ENCODE measurements at places on chromosomes 2 and 18.

DNA sequence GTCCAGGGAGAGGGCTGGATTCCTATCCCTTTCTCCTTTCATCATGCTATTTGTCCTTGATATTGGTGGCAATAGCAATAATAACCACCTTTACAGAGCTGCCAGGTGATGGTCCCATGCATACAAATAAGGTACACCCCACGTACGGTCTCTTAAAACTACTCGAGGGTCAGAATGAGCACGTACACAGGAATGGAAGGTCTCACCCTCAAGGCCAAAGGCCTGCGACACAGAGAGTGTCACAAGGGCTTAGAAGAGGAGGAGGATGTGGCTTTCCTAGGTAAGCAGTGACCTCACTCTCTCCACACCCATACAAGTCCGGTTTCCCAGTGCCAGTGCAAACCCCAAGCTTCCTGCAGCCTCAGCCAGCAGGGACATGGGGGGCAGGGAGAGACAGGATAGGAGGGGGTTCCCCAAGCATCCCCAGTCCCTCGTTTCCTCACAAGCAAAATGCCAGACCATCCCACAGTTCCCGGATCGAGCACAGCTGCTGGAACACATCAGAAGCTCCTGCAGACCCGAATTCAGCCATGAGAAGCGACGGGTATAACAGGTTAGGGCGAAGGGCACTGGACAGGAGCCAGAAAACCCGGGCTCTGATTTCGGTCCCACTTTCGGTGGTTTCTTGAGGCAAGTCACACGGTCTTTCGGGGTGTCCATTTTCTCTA is 49.2 kb downstream of the PLB1 start:
- no peak for DNase-seq

DNA sequence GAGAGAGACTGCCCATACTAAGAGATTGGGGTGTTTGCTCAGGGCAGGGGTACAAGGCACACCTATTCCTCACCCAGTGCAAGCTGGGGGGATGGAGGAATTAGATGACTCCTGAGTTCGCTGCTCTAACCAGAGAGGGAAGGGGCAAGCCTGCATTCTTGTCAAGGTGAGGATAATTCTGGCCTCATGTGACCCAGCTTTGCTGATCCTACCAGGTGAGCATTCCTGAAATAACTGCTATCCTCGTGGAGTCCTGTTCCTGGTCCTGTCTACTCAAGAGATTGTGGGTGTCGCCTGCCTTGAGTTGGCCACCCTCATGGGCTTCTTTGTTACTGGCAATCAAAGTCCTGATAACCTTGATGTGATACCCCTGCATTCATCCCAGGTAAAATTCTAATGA is 206.0 kb downstream of the SPP2 start:
- no peak for DNase-seq

- no peak for DNase-seq
These were observed 386.3 kb downstream of the CTNNA2 start for GRCh38 chr2:79899196-79899595.

DNA sequence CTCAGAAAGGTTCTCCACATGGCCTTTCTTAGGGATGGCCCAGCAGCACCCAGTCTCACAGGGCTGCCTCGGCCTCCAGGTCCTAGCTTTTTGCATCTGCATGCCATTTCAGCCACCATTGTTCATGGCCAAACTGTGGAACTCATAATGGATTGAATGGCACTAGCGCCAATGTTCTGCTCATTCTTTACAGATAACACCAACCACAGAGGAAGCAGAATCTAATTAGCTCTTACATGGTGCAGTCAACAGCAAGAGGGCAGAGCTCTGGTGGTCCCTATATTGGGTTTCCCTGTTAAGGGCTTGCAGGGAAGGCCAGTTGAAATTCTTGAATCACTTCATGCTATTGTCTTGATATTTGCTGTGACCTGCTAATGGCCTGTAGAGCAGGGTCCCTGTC is 45.6 kb downstream of the ARL4C start:
- no peak for DNase-seq

GRCh38 chr2:70817284-70817954 is 3.0 kb downstream of the CLEC4F start:
- no peak for DNase-seq

GRCh38 chr2:84838434-84839145 is 42.3 kb downstream of the TRABD2A start:
- DNase-seq, result no peak

DNA sequence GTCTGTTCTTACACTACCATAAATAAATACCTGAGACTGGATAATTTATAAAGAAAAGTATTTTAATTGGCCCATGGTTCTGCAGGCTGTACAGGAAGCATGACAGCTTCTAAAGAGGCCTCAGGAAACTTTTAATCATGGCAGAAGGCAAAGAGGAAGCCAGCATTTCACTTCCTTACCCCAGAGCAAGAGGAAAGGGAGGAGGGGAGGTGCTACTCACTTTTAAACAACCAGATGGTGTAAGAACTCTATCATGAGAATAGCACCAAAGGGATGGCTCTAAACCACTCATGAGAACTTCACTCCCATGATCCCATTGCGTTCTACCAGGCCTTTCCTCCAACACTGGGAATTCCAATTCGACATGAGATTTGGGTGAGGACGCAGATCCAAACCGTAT is 344.4 kb upstream of the SLC39A10 start:
- no peak for DNase-seq

- DNase-seq, result no peak
These were observed 166.7 kb upstream of the ZEB2 start for GRCh38 chr2:144686518-144687215.

- DNase-seq, result no peak
These were observed at the start of gene HOXD10 for GRCh38 chr2:176115883-176116813. Gene HOXD10, plus strand, starts transcription at chr2:176116778. Its CDS starts 56 bp downstream, at chr2:176116834.

GRCh38 chr2:62529758-62530157 is 23.8 kb upstream of the TMEM17 start:
- DNase-seq, result no peak

- no peak for DNase-seq
These were observed 495.6 kb downstream of the TMX3 start for GRCh38 chr18:68219274-68219673.

DNA sequence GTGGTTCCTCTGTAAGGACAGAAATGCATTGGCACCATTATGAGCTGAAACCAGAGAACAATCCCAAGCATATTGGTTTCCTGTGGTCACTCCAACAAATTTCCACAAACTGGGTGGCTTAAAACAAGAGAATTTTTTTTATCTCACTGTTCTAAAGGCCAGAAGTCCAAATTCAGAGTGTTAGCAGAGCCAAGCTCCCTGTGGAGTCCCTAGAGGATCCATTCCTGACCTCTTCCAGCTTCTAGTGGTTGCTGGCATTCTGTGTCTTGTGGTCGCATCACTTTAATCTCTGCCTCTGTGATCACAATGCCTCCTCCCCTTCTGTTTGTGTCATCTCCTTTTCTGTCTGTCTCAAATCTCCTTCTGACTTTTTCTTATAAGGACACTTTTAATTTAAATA is 380.3 kb downstream of the NYAP2 start:
- no peak for DNase-seq

GRCh38 chr2:236550701-236551465 is 18.7 kb upstream of the ACKR3 start:
- no peak for DNase-seq

DNA sequence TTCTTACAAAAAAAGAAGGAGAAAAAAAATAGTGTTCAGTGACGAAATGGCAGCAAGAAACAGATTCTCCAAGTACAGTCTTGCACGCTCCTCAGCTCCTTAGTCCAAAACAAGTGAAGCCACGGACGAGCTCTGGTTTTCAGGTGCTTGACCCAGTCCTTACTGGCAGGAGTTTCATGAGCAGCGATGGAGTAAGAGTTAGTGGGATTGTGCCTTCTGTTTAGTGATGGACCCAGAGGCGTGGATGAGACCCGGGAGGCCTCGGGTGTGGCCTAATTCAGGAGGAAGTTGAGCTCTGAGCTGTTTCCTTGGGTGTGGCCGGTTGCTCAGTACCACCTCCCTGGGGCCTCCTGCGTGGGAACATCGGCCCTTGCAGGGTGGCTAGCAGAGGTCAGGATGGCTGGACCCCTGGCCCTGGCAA is 52.0 kb downstream of the KIF5C start:
- no peak for DNase-seq

DNA sequence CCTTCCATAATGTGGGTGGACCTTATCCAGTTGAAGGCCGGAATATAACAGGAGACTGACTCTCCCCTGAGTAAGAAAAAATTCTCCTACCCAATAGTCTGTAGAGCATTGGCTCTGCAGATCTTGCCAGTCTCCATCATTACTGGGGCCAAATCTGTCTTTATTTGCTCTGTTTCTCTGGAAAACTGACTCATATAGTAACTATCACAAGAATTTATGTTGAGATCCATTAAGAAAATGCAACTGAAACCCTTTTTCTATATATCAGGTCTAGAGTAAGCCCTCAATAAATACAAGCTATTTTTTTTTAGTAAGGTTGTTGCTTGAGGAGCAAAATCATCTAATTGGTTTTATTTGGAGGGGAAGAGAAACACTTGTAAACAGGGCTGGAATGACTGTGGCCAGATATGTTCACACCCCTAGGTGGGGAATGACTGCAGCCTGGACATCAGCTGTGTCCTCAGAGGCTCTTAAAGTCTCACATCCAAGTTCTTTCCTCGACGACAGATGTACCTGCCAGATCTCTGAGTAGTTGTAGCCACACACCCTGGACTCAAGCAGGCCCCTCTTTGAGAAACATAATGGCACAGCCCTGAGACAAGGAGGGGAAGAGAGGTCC is 339.7 kb downstream of the TNS1 start:
- no peak for DNase-seq

DNA sequence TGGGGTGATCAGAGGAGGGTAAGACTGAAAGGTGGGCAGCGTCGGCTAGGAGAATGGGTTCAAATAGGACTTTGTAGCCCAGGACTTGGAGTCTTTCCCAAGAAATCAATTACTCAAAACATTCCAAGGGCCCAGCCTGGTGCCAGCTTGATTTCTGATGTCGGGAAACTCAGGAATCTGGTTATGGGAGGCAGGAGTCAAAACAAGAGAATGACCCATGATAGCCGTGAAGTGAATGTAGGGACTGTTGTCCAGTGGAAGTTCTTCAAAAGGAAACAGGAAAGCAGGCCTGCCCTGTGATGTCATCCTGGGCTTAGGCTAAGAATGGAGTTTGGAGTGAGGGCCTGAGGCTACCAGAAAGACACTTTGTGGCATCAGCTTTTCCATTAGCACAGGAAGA is 67.4 kb upstream of the SLC14A2 start:
- DNase-seq, result no peak

- DNase-seq, result no peak
These were observed 160.1 kb downstream of the PARD3B start for GRCh38 chr2:204705243-204705932.

DNA sequence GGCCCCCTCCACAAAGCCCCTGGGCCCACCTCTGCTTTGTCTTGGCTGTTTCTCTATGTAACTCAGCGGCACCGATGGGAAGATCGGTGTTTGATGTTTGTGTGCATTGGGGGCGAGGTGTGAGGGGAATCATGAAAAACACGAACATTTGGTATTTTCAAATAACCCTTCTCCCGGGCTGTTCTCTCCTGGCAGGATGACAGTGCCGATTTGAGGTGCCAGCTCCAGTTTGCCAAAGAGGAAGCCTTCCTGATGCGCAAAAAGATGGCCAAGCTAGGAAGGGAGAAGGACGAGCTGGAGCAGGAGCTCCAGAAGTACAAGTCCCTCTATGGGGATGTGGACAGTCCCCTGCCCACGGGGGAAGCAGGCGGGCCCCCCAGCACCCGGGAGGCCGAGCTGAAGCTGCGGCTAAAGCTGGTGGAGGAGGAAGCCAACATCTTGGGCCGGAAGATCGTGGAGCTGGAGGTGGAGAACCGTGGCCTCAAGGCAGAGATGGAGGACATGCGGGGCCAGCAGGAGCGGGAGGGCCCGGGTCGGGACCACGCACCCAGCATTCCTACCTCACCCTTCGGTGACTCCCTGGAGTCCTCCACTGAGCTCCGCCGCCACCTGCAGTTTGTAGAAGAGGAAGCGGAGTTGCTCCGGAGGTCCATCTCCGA is 78.1 kb downstream of the MTCL1 start:
- DNase-seq, result no peak

DNA sequence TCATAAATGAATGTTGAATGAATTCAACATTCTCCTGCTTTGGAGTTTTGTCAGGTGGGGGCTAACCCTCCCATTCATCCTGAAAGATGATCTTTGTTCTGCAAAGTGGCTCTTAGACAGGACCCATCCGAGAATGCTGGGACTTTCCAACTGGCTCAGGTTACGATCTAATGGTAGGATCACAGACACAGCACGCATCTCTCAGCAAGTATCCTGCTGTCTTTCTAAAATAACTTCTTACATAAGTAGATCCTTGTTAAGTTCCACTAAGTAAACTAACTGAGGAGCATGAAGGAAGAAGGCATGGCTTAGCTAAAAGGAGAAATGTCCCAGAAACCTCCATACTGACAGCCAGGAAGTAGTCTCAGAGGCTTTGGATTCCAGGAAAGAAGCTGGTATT is 23.7 kb downstream of the CYP27A1 start:
- peak; percentile 37 for DNase-seq

DNA sequence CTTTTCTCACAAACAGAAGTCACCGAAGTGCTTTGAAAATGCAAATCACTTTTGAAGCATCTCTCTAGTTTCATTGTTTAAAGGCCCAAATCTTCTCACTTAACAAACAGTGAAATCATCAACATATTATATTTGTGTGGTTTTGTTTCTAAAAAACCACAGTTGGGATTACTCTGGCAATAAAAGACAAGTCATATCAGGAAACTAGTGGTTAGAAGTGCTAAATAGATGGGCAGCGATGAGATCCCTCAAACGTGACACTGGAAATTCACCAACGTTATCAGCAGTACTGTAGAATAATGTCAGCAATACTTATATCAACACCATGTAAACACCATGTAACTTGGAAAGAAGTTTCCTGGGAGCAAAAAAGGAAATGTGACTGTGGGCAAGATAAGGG is 893.5 kb downstream of the SUCLG1 start:
- DNase-seq, result no peak

DNA sequence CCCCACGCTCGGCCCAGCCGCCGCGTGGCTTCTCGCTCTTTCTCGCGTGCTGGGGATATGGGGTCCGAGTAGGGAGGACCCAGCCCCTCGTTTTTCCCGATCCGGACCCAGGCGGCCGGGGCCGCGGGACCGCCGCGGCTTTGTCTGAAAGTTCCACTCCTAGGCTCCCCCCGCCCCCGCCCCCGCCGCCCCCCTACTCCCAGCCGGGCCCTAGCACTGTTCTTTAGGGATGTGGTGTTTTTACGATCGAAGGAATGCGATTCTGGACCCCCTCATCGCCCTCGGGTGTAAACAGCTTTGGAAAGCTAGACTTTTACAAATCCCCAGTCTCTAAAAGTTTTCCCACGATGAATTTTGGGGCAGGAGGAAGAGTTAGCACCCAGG is 819 bp downstream of the TGIF1 start:
- no peak for DNase-seq

DNA sequence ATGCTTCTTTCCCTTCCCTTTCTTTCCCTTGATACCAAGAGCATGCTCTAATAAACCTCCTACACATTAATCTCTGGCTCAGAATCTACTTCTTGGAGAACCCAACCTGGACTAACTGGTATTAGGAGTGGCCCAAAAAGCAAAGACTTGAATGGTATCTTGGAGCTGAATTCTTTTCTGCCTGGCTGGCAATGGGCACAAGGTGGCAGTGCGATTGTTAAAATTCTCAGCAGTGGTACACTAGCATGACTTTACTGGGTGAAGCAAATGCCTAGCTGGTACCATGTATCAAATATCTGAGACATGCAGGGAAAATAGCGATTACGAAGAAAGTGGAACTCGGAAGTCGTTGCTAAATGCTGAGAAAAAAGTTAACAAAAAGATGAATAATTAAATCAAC is 376.1 kb downstream of the XIRP2 start:
- DNase-seq, result no peak

GRCh38 chr2:9808334-9809063 is 34.8 kb upstream of the TAF1B start:
- DNase-seq, result no peak
